Fibroblast of skin of scalp (primary cell): ENCODE measurements at places on chromosomes 5 and 9.

DNA sequence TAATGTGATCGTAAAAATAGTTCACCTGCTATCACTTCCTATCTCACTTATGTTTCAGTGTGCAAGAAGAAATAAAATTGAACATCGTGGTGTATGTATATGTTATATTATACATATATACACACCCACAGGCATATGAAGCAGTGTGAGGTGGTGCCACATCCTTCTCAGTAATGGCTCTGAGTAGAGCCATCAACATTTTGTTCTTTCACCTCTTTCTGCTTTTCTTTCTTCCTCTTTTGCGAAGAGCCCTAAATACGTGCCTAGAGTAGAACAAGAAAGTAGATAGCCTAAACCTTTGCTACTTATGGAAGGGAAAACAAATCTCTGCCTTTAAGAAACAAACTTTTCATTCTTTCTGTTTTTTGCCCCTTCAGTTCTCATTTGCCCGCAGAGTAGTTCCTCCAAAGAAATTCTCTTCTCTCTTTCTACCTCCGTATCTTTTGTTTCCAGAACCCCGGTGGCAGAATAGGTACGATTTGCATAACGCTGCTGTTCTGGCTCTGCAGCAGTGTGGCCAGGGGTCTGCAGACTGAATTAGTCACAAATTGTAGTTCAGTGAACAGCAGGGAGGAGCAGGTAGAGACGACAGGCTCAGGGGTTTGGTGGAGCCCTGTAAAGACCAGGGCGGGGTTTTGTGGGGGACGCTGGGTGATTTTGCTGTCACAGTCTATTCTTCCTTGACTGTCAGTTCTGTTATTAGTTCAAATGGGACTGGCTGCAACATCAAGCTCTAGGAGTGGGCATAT, 40.5 kb upstream of the PJA2 start:
- no peak for DNase-seq

DNA sequence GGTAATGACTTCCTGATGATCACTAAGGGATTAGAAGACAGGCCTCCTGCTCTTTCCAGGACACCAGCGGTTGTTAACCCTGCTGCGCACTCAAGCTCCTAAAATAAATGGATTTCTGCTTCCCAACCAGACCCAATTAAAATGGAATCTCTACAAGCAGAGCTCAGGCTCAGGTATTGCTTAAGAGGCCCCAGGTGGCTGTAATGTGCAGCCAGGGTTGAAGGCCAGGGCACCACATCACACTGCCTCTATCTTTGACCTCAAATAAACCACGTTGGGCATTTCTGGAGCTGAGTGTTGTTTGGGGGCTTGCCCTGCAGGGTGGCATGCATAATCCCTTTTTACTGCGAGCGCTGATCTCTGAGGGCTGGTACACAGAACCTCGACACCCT, 108.0 kb downstream of the FBXO38 start:
- DNase-seq, result no peak

GRCh38 chr5:27140831-27141230, 102.4 kb upstream of the CDH9 start:
- DNase-seq, result peak; percentile 46

DNA sequence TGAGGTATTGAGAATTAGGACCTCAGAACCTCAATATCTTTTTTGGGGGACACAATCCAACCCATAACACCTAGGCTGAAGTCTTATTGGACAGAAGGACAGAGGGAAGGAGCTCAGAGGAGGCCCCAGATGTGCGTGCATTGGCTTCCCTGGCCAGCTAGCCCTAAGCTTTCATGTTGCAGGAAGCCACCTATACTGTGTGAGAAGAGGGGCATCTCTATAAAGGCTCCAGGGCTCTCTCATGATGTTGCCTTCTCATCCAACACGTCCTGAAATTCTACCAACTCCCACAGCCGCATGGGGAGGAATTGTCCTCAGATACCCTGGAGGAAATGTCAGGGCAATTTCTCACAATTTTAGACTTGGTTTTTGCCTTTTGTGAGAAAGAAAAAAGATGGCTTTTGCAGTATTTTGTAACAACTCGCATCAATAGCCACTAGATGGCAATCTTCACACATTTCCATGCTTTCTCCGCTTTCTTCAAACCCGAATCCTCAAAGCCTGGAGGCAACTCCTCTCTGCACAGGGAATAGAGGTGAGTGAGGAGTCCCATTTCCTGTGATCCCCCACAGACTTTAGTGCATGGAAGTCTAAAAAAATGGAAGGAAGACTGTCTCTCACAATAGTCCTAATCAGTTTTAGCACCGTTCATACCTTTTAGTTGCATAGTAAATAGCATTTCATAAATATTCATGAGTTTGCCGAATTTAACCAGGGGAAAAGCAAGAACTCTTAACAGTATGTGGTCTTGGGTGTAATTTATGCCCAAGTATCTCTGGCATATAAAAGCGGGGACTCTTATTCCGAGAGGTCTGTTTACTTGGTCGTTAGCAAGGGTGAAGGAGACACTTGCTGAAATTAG, 7.4 kb upstream of the PPP3R2 start:
- DNase-seq, result peak; percentile 55

DNA sequence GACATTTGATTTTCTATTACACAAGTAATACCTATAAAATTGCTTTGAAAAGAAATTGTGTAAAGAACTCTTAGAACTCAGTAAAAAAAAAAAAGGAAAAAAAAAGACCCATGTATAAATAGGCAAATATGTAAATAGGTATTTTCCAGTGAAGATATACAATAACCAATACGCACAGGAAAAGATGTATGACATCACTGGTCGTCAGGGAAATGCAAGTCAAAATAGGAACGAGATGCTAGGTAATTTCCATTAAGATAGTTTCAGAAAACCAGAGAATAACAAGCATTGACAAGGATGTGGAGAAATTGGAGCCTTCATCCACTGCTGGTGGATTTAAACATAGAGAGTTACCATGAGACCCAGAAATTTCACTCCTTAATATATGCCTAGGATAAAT, 708.8 kb downstream of the MTRR start:
- no peak for DNase-seq

DNA sequence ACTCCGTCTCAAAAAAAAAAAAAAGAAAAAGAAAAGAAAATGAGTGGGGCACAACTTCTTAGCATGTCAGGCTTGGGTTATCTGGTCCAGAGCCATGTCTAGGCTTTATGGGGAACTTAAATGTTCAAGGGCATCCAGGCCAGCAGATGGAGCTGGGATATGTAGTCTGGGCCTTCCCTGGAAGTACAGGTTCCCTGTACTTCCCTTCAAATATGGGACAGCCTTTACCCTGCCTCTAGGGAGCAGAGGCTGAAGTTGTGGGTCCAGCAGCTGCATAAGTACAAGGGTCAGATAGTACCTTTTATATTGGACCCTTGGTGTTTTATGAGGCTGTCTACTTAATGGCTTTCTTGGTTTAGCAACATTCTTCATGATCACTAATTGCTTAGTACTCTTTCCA, 42.1 kb downstream of the FAF2 start:
- DNase-seq, result no peak

GRCh38 chr5:142770650-142771609, 753 bp downstream of the ARHGAP26 start:
- DNase-seq, result peak; percentile 31

GRCh38 chr5:61389609-61390008, 57.6 kb downstream of the ZSWIM6 start:
- no peak for DNase-seq

GRCh38 chr5:131783874-131784273, 12.9 kb downstream of the FNIP1 start:
- no peak for DNase-seq

GRCh38 chr5:39599721-39600431, 175.1 kb upstream of the DAB2 start:
- peak; percentile 75 for DNase-seq

- no peak for DNase-seq
Observed at GRCh38 chr5:149770236-149770635, 40.1 kb downstream of the PPARGC1B start.
